ENCODE measurements at places on chromosomes 1 and 21.

GRCh38 chr1:160768295-160768657 lies 27.7 kb upstream of the LY9 start:
- DNase-seq: peak; percentile 69

DNA sequence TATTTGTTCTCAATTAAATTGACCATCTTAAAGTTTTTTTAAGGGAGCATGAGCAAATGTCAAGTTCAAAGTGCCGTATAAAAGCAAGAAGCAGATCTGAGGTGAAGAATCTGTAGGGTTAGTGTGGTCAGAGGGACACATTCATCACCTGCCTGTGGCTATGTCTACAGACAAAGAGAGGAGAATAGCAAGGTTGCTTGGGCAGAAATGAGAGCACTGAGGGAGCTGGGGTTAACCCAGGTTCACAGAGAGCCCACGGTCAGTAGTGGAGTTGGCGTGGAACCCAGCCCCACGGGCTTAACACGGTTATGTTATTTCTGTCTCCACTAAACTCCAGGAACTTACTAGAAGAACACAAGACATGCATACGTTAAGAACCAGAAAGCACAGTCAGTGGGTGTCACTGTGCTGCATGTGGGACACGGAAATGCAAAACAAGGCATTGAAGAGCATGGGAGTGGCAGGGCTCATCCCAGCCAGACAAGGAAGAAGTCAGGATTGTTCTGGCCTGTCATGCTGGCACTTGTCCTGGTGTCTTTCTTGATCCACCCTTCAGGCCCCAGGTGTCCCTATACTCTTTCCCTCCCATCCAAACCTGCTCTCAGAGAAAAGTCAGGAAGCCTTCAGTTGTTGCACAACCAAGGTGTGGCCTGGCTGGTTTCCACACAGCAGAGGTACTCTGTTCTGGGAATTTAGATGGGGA lies 95.5 kb upstream of the IVNS1ABP start:
- DNase-seq: no peak

- DNase-seq: no peak
These were observed 19.1 kb downstream of the DDAH1 start for GRCh38 chr1:85445906-85446305.

GRCh38 chr1:118947790-118948189 lies 40.4 kb downstream of the TBX15 start:
- DNase-seq: no peak

GRCh38 chr21:44399151-44399954 lies 45.9 kb downstream of the TRPM2 start:
- no peak for DNase-seq

- no peak for DNase-seq
These were observed 2.0 kb downstream of the HCN3 start for GRCh38 chr1:155279268-155279667.

GRCh38 chr1:228865627-228866330 lies 130.5 kb downstream of the RHOU start:
- DNase-seq: no peak

Data from activated CD4-positive, CD25-positive, alpha-beta regulatory T cell treated with anti-CD3 and anti-CD28 coated beads, Interleukin-2, amount 50 U/mL, for 16 hours (primary cell).